WTC11 (cell line): ENCODE measurements at places on chromosomes 6 and 20. TPM values are rescaled to one million over a fixed set of nuclear protein-coding genes. Genes with fewer than 3 reads are reported as not detected.
A peak's percentile ranks its signal among the peaks of the same experiment; 100 is the strongest.

DNA sequence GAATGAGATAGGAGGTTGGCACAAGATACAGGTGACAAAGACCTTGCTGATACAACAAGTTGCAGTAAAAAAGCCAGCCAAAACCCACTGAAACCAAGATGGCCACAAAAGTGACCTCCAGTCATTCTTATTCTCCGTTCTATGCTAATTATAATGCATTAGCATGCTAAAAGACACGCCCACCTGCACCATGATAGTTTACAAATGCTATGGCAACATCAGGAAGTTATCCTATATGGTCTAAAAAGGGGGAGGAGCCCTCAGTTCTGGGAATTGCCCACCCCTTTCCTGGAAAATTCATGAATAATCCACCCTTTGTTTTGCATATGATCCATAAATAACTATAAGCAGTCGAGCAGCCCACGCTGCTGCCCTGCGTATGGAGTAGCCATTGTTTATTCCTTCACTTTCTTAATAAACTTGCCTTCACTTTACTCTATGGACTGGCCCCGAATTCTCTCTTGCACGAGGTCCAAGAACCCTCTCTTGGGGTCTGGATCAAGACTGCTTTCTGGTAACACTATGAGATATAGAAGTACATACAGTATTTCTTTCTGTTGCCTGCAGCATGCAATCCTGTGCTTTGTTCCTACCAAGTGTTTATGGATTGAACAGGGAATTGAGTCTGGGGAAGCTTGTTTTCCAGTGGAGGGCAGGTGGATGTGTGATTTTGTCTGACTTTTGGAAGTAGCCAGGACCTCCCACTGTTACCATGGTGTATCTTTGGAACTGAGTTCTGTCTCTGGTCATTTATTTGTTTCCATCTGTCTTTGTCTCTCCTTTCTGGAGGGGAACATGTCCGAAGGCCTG lies 72.0 kb upstream of the TGM3 start:
- H3K27me3 ChIP-seq = no peaks in the 10 kb centered on the region; the same call in 1 of the 2 replicates
- H3K4me1 ChIP-seq = peaks cover 12% of the 10 kb centered on the region
- peaks cover 6% of the 10 kb centered on the region for H3K36me3 ChIP-seq
- DNase-seq = no peak
- H3K27ac ChIP-seq = no peak overlapping the region
- H3K4me3 ChIP-seq = no peak overlapping the region

DNA sequence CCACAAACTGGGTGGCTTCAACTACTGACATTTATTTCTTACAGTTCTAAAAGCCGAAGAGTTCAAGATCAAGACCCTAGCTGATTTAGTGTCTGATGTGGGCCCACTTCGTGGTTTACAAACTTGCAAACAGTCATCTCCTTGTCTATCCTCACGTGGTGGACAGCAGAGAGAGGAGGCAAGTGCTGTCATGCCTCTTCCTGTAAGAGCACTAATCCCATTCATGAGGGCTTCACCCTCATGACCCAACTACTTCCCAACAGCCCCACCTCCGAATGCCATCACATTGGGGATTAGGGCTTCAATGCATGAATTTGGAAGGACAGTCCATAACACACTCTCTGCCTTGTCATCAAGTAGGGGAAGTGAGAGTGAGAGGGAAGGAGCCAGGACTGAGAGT lies 15.6 kb upstream of the ISM1 start:
- no peaks in the 10 kb centered on the region for H3K36me3 ChIP-seq
- H3K27ac ChIP-seq = no peak overlapping the region
- H3K4me1 ChIP-seq = peaks cover 14% of the 10 kb centered on the region
- no peak overlapping the region for H3K4me3 ChIP-seq

RHAG gene
- total RNA-seq = 0.30 to 0.60 TPM (median 0.31 TPM) in 3 replicates

DNA sequence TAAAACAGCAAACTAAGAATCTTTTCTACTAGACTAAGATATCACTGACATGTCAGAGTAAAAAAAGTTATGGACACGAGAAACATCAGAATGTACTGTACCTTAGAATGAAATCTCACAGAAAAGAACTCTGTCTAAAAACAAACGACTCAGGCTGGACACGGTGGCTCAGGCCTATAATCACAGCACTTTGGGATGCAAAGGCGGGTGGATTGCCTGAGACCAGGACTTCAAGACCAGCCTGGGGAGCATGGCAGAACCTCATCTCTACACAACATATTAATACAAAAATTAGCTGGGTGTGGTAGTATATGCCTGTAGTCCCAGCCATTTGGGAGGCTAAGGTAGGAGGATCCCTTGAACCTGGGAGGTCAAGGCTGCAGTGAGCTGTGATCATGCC lies 122.6 kb downstream of the PRND start:
- no peak overlapping the region for H3K27ac ChIP-seq
- H3K4me1 ChIP-seq = no peaks in the 10 kb centered on the region
- H3K27me3 ChIP-seq = peaks cover 3% of the 10 kb centered on the region
- H3K36me3 ChIP-seq = no peaks in the 10 kb centered on the region; the same call in 1 of the 2 replicates
- H3K4me3 ChIP-seq = no peak overlapping the region

GRCh38 chr6:110746680-110747079 lies 68.6 kb downstream of the CDK19 start:
- no peak for DNase-seq
- peaks cover 31% of the 10 kb centered on the region for H3K36me3 ChIP-seq
- H3K4me1 ChIP-seq = no peaks in the 10 kb centered on the region

- peaks cover 18% of the 10 kb centered on the region for H3K4me1 ChIP-seq
- no peak overlapping the region for H3K4me3 ChIP-seq
- H3K36me3 ChIP-seq = no peaks in the 10 kb centered on the region
- DNase-seq = no peak
- H3K27ac ChIP-seq = no peak overlapping the region
- H3K27me3 ChIP-seq = no peaks in the 10 kb centered on the region
These were observed 67.6 kb upstream of the BTBD3 start for GRCh38 chr20:11849976-11850670.

- no peak overlapping the region for H3K27ac ChIP-seq
- no peak for DNase-seq
- H3K27me3 ChIP-seq = no peaks in the 10 kb centered on the region
- H3K36me3 ChIP-seq = no peaks in the 10 kb centered on the region
These were observed 2.4 kb downstream of the CEP57L1 start for GRCh38 chr6:109097661-109098060.

DNA sequence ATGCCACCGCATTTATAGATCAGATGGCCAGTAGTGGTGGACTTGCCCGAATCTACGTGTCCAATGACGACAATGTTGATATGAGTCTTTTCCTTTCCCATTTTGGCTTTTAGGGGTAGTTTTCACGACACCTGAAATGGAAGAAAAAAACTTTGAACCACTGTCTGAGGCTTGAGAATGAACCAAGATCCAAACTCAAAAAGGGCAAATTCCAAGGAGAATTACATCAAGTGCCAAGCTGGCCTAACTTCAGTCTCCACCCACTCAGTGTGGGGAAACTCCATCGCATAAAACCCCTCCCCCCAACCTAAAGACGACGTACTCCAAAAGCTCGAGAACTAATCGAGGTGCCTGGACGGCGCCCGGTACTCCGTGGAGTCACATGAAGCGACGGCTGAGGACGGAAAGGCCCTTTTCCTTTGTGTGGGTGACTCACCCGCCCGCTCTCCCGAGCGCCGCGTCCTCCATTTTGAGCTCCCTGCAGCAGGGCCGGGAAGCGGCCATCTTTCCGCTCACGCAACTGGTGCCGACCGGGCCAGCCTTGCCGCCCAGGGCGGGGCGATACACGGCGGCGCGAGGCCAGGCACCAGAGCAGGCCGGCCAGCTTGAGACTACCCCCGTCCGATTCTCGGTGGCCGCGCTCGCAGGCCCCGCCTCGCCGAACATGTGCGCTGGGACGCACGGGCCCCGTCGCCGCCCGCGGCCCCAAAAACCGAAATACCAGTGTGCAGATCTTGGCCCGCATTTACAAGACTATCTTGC lies 725 bp downstream of the EEF1A1 start:
- peak; percentile 38 for DNase-seq
- H3K36me3 ChIP-seq = peaks cover 59% of the 10 kb centered on the region
- peaks cover 12% of the 10 kb centered on the region for H3K27me3 ChIP-seq
- peaks cover 61% of the 10 kb centered on the region for H3K4me1 ChIP-seq
